ENCODE measurements at places on chromosomes 3 and 15. TPM values are rescaled to one million over a fixed set of nuclear protein-coding genes. Genes with fewer than 3 reads are reported as not detected.

LRRC2 gene
- total RNA-seq = 0.32 TPM

SLC28A2 gene
- total RNA-seq = not detected

TLR9 gene
- total RNA-seq = not detected

GOLGA8T gene
- total RNA-seq = not detected

OXTR gene
- 2.5 TPM for total RNA-seq

PRRT3 gene
- total RNA-seq = 2.8 TPM

PIF1 gene
- 5.8 TPM for total RNA-seq

CMTM7 gene
- total RNA-seq = 24.6 TPM

C3orf85 gene
- not detected for total RNA-seq

PP2D1 gene
- total RNA-seq = not detected

HEMK1 gene
- total RNA-seq = 6.8 TPM

TMEM115 gene
- 73.3 TPM for total RNA-seq

FBXO40 gene
- not detected for total RNA-seq

TIMP4 gene
- total RNA-seq = 17.1 TPM

TTLL13 gene
- not detected for total RNA-seq

GALNT15 gene
- 13.4 TPM for total RNA-seq

ARRDC4 gene
- total RNA-seq = 16.2 TPM

WDR93 gene
- not detected for total RNA-seq

PHLDB2 gene
- 32.3 TPM for total RNA-seq

RHOA gene
- 563 TPM for total RNA-seq

UROC1 gene
- total RNA-seq = not detected

ECE2 gene
- total RNA-seq = not detected

TMOD2 gene
- total RNA-seq = 5.1 TPM

GRAMD2A gene
- total RNA-seq = not detected

SLC6A1 gene
- not detected for total RNA-seq

IMPG2 gene
- total RNA-seq = not detected

HHATL gene
- not detected for total RNA-seq

SLC6A6 gene
- 8.8 TPM for total RNA-seq

ZNF385D gene
- 1.5 TPM for total RNA-seq

SERPINI2 gene
- total RNA-seq = not detected

USP50 gene
- total RNA-seq = not detected

P2RY1 gene
- 3.6 TPM for total RNA-seq

IL20RB gene
- 0.97 TPM for total RNA-seq

CISH gene
- 0.32 TPM for total RNA-seq

SST gene
- total RNA-seq = not detected

VIPR1 gene
- 8.5 TPM for total RNA-seq

PDZRN3 gene
- total RNA-seq = 14.4 TPM

OR5K2 gene
- total RNA-seq = not detected

OXSR1 gene
- 40.3 TPM for total RNA-seq

SATB1 gene
- total RNA-seq = 6.0 TPM

Measured in cardiac atrium fibroblast (primary cell).